Mesenteric fat pad (tissue), 1 donor: ENCODE measurements at places on chromosomes 3 and 15. TPM values are rescaled to one million over a fixed set of nuclear protein-coding genes. Genes with fewer than 3 reads are reported as not detected.

GRCh38 chr15:62059108-62059815, 985 bp downstream of the VPS13C start:
- no peak for DNase-seq

GRCh38 chr3:136197159-136197793, 1.1 kb upstream of the MSL2 start:
- DNase-seq: no peak

GRCh38 chr3:49666592-49666991, 7.6 kb upstream of the APEH start:
- no peak for DNase-seq

DNA sequence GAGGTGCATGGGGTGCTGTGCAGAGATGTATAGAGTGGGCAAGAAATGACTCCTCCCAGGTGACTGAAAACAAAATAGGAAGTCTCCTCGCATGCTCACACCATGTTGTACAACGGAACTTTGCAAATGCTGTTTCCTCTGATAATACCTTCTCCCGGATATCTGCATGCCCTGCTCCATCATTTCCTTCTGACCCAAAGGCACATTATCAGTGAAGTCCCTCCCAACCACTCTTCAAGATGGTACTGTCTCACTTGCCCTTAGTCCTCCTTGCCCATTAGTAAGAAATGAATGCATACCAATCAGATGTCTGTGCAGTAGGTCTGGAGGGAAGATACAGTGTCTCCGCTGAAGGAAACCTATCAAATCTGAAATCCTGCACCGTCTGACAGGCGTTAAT, 12.0 kb downstream of the TMED3 start:
- no peak for DNase-seq

DNA sequence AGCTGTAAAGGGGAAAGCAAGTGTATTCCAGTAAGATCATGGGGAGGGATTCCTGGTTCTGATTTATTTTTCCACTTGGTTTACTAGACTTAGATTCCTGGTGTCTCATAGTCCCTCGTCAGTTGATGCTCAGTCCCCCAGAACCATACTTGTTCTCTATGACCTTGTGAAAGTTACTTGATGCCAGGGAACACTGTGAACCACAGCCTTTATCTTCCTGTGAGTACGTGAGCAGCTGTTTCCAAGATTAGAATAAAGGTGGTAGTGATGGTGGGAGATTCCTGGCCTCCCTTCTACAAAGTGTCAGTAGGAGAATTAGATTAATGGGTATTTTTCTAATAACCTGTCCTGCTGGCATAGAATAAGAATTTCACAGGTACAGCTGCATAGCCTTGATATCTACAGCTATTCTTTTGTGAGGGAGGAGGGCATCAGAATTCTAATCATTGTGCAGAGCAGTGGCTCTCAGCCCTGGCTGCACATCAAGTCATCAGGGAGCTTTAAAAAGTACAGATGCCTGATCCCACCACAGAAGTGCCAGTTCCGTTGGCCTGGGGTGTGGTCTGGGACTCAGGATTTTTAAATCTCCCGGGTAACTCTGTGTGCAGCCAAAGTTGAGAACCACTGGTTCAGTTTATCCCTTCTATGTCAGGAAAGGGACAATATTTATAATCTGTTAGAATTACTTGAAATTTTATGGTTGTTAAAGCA, 20.0 kb downstream of the GPD1L start:
- no peak for DNase-seq

GRCh38 chr15:33148129-33148751, 46.3 kb downstream of the FMN1 start:
- DNase-seq: no peak

GRCh38 chr3:113002679-113003078, 11.9 kb downstream of the GTPBP8 start:
- no peak for DNase-seq

DNA sequence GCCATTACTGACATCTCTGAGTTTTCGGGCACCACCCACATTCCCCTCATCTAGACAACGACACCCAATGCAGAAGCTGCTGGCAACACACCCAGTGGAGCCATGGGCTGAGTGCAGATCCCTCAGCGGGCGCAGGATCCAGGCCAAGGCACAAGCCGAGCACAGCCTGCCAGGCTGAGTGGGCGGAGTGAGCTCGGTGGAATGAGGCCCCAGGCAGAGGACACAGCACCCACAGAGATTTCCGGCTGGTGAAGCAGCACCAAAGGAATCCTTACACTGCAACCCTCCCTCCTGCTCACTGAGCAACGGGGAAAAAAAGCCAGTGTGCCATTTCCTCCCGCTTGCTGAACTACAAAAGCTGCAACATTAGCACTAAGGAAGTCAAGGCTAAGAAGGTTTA, 34.3 kb downstream of the ZMAT3 start:
- no peak for DNase-seq

DNA sequence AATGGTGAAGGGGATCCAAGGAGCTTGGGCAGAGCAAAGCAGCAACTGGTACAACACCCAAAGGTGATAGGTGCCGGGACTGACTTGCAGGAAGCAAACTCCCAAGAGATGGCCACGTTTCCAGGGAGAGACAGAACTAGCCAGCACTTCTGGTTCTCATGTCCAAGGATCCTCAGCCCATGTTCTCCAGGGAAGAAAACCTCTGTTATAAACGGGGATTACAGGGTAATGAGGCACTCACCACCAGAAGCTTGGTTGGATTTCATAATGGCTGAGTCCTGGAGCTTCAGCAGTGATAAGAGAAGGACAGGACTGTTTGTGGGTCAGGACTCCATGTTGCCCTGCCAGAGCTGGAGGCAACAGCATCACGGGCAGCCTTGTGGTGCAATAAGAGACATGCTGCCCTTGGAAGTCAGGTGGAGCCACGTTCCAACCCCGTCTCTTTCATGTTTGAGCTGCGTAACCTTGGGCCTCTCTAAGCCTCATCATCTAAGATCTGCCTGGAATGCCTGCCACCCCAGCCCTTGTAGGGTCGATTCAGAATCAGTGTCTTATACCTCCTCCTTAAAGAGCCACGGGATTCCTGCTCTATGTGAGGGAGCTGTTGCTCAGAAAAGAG, 181.0 kb downstream of the ABHD5 start:
- DNase-seq: no peak

GRCh38 chr3:192820161-192820560, 92.8 kb upstream of the FGF12 start:
- DNase-seq: no peak

GRCh38 chr3:118478706-118479276, 555.9 kb downstream of the IGSF11 start:
- no peak for DNase-seq

GRCh38 chr3:179734497-179735281, 81.8 kb downstream of the USP13 start:
- no peak for DNase-seq

DNA sequence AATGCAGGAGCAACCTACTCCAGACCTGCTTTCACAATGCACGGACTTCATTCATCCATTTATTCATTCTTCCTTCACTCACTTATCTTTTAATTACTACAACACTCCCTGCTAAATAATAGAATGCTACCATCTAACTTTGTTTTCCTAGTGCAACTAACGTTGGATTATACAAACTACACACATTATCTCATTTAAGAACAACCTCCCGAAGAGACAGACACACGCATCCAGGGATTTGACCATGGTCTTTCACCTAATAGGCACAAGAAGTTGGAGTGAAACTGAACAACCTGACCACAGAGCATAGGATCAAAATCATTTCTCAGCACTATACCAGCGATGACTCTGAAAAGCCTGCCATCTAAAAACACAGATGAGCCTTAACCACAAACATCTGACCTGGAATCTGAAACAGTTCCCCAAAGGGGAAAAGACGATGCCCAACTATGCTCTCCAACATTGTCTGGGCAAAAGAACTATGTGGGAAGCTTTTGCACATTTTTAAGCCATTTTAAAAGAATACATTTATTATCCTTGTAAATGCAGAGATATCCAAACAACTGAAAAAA, 21.0 kb downstream of the ZNF385D start:
- no peak for DNase-seq

- DNase-seq: no peak
Observed at GRCh38 chr15:40080847-40081246, 27.8 kb downstream of the BMF start.

DNA sequence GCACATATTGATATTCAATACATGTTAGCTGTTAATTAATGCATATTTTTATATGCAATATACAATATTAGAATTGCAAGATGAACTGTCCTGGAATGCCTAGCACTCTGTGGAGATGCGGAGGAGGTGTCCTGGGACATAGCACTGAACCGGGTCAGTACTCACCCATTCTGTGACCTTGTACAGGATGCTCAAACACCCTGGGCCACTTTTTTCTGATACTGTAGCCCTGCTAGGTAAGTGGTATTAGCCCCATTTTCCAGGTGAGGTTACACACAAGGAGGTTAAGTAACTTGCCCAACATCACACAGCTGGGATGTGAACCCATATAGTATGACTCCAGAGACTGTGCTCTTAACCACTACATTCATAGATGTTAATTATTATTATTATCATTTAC, 1.7 kb upstream of the MAGEF1 start:
- DNase-seq: no peak

GRCh38 chr15:26565542-26565941, 207.3 kb downstream of the GABRB3 start:
- DNase-seq: no peak

DNA sequence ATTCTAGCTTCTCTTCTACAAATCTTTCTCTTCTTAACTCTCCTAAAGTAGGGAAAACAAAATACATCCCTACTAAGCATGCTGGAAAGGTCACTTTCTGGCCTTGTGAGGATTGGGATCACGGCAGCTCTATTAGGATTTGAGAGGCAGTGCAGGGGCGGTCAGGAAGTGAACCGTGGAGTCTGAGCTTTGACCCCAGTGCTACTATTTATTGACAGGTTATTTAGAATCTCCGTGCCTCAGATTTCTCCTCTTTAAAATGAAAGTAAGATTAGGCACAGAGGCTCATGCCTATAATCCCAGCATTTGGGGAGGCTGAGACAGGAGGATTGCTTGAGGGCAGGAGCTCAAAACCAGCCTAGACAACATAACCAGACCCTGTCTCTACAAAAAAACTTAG, 42.0 kb upstream of the CHRM5 start:
- DNase-seq: no peak

DNA sequence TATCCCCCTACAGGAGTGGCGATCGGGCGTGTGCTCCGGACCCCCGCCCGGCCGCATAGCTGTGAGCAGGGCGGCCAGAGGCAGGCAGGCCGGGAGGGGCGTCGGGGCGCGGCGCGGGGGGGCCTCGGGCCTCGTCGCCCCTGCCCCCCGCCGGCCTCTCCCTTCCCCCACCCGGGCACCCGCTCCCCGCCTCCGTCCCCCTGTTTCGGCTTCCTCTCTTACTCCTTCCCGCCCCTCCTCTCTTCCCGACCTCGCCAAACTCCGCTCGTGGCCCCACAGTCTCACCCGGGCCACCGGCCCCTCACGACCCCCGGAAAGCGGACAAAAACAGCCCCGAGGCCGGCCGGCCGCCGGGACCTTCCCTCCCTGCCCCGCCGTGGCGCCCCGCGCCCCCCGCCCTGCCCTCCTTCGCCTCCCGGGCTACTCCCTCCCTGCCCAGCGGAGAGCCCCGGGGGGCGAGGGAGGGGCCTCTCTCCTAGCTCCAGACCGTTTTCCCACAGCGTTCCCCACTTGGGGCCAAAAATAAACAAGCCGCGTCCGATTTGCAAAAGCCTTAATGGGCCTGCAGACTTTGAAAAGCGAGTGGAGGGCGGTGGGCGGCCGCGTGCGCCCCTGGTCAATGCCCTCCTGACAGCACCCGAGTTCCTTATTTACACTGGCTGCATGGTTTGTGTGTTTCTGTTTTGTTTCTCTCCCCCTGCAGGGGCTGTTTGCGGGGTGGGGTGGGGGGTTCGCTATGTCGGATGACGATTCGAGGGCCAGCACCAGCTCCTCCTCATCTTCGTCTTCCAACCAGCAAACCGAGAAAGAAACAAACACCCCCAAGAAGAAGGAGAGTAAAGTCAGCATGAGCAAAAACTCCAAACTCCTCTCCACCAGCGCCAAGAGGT, 1.0 kb downstream of the UBE2E1 start:
- no peak for DNase-seq

- no peak for DNase-seq
Observed at GRCh38 chr3:46978381-46978780, 1.1 kb upstream of the NBEAL2 start.

- DNase-seq: no peak
Observed at GRCh38 chr15:91793771-91794170, 59.7 kb upstream of the SLCO3A1 start.

DNA sequence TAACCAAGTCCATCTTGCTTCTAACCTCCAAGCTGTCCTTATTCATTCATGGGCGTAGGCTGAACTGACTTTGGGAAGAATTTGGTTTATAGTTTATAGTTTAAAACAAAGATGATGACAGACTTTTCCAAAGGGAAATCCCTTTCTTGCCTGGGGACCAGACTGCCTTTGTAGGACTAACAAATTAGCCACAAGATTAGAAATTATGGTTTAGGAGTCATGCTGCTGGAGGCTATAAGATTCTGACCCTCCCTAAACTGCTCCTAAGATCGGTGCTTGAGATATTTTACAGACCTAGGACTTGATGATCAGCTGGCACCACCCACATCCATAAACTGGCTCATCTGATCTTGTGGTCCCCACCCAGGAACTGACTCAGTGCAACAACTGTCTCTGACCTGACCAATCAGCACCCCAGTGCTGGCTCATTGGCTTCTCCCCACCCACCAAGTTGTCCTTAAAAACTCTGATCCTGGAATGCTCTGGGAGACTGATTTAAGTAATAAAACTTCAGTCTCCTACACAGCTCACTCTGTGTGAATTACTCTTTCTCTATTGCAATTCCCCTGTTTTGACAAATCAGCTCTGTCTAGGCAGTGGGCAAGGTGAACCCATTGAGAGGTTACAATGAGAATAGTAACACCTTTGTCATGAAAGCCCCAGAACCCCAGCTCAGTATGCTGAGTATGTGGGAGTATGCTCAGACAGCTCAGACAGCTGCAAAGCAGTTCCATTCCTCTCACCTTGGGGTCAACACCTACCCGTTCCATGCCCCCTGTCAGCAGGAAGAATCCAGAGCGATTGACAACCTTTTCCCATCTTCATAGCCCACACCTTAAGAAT, 51.6 kb upstream of the C15orf39 start:
- no peak for DNase-seq

- DNase-seq: no peak
Observed at GRCh38 chr3:111882194-111882593, 23.1 kb downstream of the PHLDB2 start.

APBA2 gene
- 2.2 TPM for total RNA-seq

GOLGA6L4 gene
- 4.4 TPM for total RNA-seq

FOXB1 gene
- not detected for total RNA-seq

ERC2 gene
- 1.1 TPM for total RNA-seq

ANKUB1 gene
- total RNA-seq: not detected

AMIGO3 gene
- total RNA-seq: not detected
